Stimulated activated CD8-positive, alpha-beta memory T cell treated with anti-CD3 and anti-CD28 coated beads, Interleukin-7, amount 100 ng/mL, for 4 hours (primary cell): ENCODE measurements at places on chromosomes 7 and 10.
A peak's percentile ranks its signal among the peaks of the same experiment; 100 is the strongest.

GRCh38 chr10:11177926-11178471, 160.3 kb downstream of the CELF2 start:
- no peak for DNase-seq

GRCh38 chr10:98030991-98031431, 590 bp upstream of the CRTAC1 start:
- DNase-seq, result no peak

DNA sequence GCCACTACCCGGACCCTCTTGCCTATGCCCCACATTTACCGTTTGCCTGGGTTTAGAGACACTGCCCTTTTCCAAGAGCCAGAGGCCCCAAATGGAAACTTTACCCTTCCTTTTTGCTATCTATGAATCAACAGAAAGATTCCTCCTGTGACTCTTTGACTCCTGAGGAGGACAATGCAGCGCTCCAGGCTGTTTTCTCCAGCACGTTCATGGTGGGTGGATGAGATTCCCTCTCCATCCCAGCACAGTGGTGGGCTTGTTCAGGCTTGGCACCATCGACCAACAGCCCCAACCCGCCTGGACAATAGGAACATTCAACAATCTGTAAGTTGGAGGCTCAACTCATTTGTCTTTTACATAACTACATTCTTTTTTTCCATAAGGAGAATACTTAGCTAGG, 55.9 kb downstream of the DLD start:
- DNase-seq, result no peak

DNA sequence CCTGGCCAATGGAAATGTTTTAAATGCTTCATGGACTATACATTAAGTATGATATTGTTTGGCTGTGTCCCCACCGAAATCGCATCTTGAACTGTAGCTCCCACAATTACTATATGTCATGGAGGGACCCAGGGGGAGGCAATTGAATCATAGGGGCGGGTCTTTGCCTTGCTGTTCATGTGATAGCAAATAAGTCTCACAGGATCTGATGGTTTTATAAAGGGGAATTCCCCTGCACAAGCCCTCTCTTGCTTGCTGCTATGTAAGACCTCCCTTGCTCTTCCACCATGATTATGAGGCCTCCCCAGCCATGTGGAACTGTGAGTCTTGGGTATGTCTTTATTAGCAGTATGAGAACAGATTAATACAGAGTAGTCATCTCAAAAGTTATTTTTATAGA, 32.4 kb upstream of the GRB10 start:
- no peak for DNase-seq

GRCh38 chr7:149855361-149856305, 17.5 kb downstream of the ZNF862 start:
- no peak for DNase-seq

DNA sequence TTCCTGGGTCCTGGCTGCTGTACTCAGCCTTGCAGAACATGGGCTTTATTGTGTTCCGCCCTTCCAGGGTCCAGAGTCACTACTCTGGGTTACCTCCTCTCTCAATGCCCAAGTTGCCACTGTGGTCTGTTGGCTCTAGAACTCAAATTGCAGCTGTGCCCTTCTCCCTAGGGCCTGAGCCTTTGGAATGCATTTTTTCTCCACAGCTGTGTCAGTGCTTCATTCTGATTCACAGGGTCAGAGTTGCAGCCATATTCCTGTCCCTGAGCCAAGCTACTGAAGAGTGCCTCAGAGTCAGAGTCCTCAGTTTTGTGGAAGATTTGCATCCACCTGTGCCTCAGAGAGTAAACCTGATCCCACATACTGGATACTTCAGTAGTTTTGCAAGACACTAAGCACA, 167.5 kb downstream of the ITGB1 start:
- DNase-seq, result no peak

DNA sequence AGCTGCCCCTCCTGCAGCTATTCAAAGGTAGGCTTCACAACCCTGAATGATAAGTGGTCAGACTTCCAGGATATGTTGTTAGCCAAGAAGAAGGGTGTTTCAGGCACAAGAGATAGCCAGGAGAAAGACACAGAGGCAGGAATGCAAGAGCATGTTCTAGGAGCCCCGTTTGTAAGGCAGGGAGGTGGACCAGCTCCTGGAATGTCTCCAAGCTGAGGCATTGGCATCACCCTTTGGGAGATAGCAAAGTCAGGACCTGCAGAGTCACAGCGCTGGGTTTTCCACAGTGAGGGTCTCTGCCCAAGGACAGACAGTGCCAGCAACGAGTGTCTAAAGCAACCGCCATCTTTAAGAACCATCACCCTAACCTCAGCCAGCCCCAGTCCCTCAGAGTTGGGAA, 484.5 kb upstream of the ZMIZ1 start:
- DNase-seq, result no peak

- no peak for DNase-seq
These were observed 55.0 kb upstream of the PRR15 start for GRCh38 chr7:29508608-29509007.

DNA sequence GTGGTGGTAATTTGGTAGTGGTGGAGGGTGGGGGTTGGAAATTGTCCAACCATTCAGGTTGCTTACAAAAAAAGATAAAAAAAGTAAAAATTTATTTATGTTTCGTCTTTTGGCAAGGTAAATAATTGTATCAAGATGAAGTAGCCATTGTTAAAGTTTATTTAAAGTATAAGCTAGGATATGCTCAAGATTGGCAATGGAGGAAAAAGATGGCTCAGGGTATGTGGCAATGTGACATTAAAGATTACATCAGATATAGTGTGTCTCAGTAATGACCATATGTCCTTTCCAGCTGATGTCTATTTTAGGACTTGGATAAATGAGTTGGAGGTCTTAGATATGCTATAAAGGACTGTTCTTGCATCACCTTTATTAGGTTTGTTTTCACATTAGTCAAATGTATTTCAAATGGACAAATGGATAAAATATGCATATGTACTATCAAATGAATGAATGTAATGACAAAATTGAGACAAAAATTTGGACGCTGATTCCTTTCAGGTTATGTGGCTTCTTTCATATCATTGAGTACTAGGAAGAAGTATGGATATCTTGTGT, 60.9 kb downstream of the ST7 start:
- DNase-seq, result no peak

DNA sequence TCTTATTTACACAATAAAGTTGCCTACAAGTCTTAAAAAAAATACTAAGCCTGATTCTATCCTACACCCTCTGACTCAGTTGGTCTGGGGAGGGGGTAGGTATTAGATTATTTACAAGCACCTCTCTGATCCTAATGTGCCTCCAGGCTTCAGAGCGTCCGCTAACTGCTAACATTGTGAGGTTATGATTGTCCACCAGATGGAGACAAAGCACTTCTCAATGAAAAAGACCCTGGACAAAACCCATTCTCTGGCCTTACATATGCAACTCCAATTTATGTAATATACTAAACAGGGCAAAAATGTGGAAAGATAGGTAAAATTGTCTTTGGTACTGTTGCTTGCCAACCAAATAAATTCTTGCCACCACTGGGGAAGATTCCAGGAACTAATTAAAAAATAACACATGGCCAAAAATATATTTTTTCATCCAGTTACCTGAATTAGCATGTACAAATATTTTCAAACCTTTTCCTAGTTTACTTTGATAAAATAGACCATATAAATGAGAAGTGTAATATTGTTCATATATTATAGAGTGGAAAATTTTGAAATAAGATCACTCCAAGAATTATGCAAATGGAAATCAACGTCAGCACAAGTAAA, 92.4 kb downstream of the KIF20B start:
- no peak for DNase-seq

DNA sequence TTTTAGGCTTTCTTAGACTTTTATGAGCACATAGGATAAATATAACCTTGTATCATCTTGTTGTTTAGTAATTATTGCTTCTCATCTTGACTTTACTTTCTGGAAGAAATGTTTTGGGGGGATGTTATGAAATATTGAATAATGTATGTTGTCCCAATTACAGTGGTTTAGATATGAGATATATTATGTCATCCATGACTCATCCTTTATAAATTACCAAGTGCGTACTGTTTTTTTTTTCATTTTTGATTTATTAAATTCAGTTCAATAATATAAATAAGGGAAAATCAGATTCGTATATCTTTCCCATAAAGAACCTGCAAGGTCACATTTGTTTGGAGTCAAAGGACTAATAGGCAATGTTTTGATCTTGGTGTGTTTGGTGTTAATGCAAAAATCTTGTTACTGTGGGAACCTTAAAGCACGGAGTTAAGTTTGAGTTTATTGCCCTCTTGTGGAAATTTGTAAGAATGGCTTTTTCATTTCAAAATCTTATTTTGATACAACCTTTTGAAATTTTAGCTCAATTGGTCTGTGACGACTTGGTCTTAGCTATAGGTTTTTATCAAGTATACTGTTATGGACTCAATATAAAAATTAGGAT, 108.6 kb downstream of the SRI start:
- DNase-seq, result no peak

GRCh38 chr7:44534501-44534900, 6.6 kb downstream of the NPC1L1 start:
- DNase-seq, result peak; percentile 12

DNA sequence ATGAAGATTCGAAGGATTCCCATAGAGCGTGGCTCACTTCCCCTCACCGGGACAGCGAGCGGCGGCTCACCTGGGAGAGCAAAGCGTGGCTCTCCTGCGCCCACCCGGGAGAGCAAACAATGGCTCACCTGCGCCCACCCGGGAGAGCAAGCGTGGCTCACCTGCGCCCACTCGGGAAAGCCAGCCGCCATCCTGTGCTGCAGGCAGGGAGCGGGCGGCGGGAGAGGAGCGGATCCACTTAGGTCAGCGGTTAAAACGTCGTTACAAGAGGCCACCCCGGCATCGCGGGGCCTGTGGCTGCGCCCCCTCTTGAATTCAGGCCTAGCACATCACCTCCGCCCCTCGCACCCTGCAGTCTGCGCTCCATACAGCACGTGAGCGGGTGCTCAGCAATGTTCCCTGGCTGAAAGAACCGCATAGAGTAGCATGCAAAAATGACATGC, 461 bp upstream of the FIGNL1 start:
- DNase-seq, result no peak
